Omental fat pad (tissue), 4 donors: ENCODE measurements at places on chromosomes 2 and 18. TPM values are rescaled to one million over a fixed set of nuclear protein-coding genes. Genes with fewer than 3 reads are reported as not detected.

Gene ZNF385B
- total RNA-seq: 0.82 TPM

Gene OSBPL1A
- total RNA-seq: 111 TPM

Gene SERPINB5
- not detected for total RNA-seq

Gene ID2
- 949 TPM for total RNA-seq

Gene MGAT4A
- 31.7 TPM for total RNA-seq

Gene UGT1A7
- not detected for total RNA-seq

Gene CCDC102B
- 6.7 TPM for total RNA-seq

Gene MC5R
- 0.36 TPM for total RNA-seq

Gene ASAP2
- total RNA-seq: 16.8 TPM

Gene SH3BP4
- 32.5 TPM for total RNA-seq

Gene STON1
- 44.8 TPM for total RNA-seq

Gene TBR1
- 1.2 TPM for total RNA-seq

Gene AMER3
- total RNA-seq: not detected

Gene SLC38A11
- 0.60 TPM for total RNA-seq

Gene CNRIP1
- 47.3 TPM for total RNA-seq

GRCh38 chr2:153990771-153991170, 119.0 kb downstream of the GALNT13 start:
- no peak for DNase-seq

DNA sequence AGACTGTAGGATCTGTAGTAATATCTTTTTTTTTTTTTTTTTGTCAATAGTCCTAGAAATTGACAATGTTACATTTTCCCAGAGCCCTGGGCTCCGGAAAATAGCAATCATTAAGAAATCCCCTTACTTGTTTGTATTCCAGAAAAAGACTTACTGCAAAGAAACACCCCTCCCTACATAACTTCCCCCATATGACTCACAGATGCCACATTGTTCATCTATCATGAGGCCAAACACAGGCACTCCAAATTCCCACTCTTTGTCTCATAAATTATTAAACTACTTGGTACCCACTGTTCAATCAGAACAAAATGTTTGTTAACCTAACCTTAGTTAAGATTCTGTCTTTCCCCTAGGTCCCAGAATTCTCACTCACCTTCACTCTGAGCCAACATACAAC, 53.5 kb downstream of the TEX51 start:
- DNase-seq: no peak

DNA sequence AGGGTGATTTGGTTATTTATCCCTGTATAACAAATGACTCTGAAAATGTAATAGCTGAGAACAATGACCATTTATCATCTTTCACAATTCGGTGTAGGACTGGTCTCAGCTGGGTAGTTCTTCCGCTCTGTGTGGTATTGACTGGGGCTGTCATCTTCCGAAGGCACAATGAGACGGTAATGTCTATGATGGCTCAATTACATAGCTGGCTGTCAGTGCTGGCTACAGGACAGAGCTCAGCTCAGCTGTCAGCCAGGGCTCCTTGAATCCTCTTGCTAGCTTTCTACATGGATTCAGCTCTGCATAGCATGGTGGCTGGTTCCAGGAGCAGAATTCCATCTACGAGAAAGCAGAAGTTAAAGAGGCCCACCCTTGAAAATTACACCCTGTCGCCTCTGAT, 483.8 kb downstream of the TDRD15 start:
- DNase-seq: no peak

DNA sequence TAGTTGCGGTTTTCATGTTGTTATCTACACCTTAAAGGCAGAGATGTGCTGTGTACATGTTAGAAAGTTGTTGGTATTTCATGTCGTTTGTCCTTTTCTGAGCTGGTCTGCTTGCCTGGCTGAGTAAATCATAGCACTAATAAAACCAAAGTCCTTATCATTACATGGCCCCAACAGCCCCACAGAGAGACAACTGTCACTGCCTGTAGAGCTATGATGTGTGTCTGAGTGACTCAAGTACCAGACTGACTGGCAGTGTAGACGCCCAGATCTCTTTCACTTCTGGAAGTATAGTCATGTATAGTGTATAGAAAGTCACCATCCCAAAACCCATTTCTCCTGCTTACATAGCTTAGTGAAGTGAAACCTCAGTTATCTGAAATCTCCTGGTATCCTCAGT, 4.3 kb downstream of the SOCS6 start:
- DNase-seq: no peak

DNA sequence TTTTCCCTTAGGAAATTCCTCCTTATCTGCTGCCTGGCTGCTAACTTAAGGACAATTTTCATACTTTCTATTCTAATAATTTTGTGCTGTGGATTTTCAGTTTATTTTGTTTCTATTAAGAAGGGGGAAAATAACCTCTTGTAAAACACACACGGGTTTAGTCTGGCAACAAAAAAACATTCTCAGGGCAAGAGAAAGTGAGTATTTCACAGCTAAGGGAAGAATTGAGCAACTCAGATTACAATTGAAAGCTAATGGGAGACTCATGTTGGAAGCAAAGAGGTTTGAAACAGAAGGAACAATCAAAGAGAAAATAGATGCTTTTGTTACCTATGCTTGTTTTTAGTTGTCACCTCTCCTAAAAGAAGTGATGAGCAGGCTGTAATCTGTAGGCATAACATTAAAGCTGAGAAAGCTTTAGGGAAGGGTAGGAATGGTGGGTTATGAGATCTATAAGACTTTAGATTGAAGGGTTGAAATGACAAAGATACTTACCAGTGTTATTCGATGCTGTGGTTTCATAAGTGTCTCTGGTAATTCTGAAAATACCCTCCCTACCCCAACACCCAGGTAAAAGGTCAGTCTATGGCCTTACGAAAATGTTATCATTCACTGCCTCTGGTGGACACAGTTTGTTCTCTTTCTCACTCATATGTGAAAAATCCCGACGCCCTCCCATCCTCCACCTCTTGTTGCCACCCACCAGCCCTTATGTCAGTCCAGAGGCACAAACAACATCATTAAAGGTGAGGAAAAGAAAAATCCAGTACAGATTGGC, 510.9 kb downstream of the TXNL1 start:
- DNase-seq: no peak

- no peak for DNase-seq
Measured at GRCh38 chr2:78978340-78978739, 47.2 kb upstream of the REG3G start.

DNA sequence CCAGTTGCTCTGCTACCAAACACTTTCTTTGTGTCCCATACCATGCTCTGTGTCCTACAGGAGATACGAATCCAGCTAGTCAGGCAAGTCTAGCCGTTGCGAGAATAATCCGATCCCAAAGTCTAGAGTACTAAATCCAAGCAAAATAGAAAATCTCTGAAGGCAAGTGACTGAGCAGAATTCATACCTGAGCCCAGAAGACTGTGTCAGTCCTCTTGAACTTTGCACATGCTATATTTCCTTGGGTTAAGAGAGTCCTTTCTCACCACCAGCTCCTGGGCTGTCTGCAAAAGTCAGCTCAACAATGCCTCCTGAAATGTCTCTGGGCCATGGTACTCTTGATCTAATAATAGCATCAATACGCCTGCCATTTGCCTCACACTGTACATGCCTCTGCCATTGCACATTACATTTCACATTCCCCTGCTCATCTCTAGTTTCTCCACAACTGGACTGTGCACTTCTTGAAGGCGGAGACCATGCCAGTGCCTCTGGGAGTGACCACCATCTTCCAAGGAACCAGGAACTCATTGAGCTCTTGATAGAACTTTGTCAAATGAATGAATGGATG, 265.8 kb upstream of the ID2 start:
- no peak for DNase-seq

DNA sequence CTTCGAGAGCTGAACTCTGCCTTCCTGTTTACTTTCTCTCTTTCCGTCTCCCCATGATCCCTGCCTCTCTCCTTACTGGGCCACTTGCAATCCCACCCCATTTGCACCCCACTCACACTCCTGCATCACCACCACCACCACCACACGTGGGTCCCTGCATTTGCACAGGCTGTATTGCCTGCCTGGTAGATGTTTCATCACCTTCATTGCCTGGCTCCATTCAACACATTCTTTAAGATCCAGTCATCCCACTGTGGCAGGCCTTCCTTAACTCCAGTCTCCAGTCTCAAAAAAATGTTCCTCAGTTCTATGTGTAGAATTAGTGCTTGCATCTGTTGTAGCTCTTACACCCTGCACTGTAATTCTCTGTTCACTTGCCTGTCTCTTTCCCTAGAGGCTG, 13.9 kb downstream of the NOSTRIN start:
- DNase-seq: no peak

DNA sequence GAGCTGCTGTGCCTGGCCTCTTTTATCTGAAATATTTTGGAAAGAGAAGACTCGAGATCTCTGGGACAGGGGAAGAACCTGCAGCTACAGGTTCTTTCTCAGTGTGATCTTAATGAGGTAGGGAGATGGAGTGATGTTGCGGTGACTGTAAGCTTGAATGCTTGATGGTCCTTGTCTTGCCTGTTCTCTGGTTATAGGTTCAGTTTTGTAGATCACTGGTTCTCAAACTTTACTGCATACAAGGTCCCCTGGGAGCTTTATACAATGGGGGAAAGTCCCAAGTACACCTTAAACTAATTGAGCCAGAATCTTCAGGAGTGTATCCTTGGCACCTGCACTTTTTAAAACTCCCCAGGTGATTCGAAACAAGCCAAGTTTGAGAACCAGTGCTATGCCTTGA, 136.7 kb upstream of the CXCR4 start:
- DNase-seq: no peak

GRCh38 chr2:2640818-2641217, 309.7 kb upstream of the MYT1L start:
- DNase-seq: no peak

- DNase-seq: no peak
Measured at GRCh38 chr2:216306868-216307267, 65.4 kb downstream of the MARCHF4 start.

DNA sequence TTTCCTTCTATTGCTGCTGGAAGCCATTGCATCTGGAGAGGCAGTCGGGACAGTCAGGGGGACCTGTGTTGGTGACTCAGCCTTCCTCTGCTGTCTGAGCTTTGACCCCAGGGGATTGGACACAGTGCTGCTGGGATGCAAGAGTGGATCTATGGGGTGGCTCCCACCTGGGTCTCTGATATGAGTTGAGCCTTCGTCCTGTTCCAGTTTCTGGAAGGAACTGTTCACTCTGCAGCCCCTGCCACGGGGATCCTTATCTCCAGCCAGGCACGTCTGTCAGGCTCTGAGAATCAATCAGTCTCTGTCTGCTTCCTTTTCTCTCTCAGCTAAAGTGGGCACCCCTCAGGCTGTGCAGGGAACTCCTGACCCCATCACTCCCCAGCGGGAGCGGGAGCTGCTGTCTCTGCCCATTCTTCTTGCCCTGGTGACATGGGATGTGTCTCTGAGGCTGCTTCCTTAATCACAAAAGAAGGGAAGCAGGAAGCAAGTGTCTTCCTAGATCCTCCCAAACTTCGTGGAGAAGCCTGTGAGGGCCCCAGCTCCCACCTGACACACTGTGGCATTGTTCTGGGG, 51.7 kb downstream of the ARHGAP28 start:
- no peak for DNase-seq

DNA sequence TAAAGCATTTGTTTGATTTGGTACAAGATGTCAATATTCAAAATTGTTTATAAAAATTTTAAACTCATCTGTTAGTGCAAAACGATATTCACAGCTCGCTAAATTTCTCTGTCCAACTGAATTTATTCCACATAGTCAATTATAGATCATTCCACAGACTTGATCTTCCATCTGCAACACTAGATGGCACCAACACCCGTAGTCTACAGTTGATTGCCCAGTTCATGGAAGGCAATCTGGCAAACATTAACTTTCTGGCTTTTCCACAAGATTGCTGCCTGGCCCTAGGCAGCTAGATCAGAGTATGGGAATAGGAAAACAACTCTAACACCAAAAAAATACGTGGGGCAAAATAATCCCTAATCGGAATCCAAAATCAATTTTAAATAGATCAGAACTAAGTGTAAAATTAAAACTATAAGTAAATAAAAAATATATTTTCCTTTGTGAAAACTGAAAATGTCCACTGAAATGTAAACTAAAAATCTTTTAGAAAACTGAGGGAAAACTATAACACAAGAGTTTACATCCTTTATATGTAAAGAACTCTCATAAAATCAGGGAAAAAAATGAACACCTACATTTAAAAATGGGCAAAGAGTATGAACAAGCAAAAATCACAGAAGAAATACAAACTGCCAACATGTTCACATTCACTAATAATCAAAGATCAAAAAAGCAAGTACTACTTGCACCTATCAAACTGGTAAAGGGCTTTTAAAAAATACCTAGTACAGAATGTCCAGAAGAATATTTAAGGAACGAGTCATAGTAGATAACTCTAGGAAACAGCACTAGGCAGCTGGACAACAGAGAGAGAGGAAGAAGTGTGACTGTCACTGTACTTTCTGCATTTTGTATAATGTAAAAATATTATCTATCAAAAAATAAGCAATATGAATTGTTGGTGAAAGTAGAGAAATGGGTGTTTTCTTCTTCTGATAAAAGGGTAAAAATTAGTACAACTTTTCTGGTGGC, 35.0 kb downstream of the RTN4 start:
- DNase-seq: no peak

DNA sequence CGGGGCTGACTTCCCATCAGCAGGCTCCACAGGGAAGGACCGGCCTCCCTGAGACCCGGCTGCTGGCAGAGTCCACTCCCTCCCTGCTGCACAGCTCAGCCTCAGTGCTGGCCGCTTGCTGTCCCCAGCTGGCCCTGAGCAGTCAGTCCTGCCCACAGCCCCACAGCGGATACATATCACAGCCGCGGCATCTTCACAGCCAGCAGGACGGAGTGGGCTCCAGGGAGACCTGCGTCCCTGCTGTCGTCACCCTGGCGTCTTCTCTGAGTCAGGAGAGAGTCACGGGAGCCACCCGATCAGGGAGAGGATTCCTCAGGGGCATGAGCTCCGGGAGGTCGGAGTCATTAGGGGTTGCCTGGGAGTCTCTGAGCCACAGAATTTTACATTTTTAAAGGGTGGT, 13.1 kb upstream of the SNTG2 start:
- no peak for DNase-seq

DNA sequence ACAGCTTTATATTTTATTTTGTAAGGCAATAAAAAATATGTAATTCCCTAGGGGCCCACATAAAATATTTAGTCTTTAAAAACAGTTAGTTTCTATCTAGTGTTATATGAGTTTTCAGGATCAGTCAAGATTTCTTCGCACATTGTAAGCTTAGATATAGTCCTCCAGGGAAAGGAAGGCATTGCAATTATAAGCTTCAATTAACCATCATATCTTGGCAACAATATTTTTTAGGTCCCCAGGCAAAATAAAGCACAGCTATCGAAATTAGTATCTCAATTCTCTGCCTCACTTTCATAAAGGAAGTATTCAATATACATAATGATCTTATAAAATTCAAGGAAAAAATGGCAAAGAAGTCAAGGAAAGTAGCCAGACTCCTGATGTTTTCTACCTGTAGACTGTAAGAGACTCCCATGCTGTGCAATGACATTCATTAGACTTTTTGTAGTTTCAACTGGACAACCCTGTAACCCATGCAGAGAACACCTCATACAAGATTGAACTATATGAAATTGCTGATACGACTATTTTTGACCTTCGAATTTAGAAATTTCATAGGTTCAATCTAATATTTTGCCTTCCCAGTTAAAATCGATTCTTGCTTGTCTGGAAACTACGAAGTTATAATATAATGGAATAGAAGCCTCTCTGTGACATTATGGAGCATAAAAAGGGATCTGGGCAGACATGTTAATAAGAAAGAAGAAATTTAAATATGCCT, 96.8 kb downstream of the UNC80 start:
- DNase-seq: no peak

GRCh38 chr18:56036741-56037140, 448.7 kb upstream of the TCF4 start:
- DNase-seq: no peak

GRCh38 chr2:65317841-65318240, 90.2 kb downstream of the ACTR2 start:
- no peak for DNase-seq
